ENCODE measurements at places on chromosomes 2 and 18.

DNA sequence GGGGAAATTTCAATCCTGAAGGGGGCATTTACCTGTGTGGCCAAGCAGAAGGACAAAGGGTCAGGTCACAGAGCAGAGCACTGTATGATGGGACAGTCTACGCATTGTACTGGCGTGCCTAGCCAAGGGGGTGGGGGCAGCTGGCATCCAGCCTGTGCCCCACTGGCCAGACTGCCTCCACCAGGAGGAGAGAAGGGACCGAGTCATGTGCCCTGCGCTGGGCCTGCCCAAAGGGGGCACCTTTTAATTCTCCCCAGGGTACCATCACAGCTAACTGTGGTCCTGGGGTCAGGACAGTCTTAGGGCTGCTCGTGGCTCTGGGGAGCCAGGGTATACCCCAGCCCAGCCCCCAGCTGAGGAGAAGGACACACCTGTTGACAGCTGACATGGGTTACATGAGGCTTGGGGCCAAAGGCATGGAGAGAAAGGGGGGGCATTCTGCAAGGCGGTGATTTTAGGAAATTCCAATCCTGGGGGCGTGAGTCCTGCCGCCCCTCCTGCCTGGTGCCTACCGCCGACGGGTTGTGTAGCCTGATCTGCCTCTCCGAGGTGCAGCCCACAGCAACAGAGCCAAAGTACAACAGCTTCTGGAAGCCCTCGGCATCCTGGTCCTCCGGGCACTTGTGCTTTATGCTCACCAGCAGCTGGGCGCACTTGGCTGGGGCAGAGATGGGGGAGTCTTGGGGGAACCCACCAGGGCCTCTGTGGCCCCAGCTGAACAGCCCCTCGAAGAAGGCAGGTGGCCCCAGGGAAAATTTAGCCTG is 11.0 kb downstream of the CFAP65 start:
- DNase-seq: no peak

- DNase-seq: no peak
Observed at GRCh38 chr2:236162031-236162845, 5.9 kb downstream of the GBX2 start.

DNA sequence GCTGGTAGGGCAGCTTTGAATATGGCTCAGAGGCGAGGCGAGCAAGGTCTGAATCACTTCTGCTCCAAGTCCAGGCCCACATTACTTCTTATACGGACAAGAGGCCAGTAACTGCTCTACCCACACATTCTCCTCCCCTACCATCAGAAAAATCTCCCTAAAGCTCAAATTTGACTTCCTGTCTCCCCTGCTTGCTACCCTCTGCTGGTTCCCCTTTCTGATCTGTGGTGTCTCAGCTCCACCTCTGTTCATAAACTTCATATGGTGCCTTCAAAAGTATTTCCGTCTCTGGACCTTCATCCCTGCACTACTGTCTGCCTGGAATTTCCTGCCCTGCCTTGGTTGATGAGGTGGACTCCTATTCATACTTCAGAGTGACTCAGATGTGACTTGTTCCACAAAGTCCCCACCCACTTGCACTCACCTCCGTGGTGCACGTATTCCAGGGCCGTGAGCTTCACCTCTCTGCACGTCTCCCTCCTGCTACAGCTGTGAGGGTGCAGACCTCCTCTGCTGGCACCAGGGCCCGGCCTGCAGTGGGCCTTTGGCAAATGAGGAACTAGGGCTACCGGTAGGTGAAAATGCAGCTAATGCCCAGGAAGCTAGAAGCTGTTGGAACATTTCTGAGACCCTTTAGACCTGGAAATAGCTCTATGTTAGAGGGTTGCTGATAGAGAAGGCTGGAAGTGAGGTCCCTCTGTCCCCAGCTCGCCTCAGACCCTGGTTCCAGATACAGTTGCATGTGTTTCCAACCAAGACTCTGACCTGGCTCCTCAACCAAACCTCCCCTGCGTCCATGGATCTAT is 24.6 kb upstream of the KCMF1 start:
- no peak for DNase-seq

GRCh38 chr18:62368100-62368499 is 43.0 kb downstream of the TNFRSF11A start:
- DNase-seq: no peak

- no peak for DNase-seq
Observed at GRCh38 chr18:48553236-48553635, 14.4 kb downstream of the CTIF start.

GRCh38 chr2:55231546-55232083 is 478 bp downstream of the CLHC1 start:
- DNase-seq: no peak

GRCh38 chr2:37877457-37878315 is 47.4 kb upstream of the RMDN2 start:
- DNase-seq: no peak

GRCh38 chr2:119190321-119191111 is 32.0 kb upstream of the C1QL2 start:
- no peak for DNase-seq

- DNase-seq: no peak
Observed at GRCh38 chr2:117714110-117714509, 100.4 kb upstream of the DDX18 start.

GRCh38 chr2:233124421-233125080 is 64.4 kb downstream of the INPP5D start:
- DNase-seq: no peak

- no peak for DNase-seq
Observed at GRCh38 chr2:108640731-108641130, 78.6 kb upstream of the RANBP2 start.

- no peak for DNase-seq
Observed at GRCh38 chr2:181095486-181095885, 115.1 kb downstream of the UBE2E3 start.

GRCh38 chr2:227834423-227834822 is 20.8 kb downstream of the CCL20 start:
- DNase-seq: no peak

DNA sequence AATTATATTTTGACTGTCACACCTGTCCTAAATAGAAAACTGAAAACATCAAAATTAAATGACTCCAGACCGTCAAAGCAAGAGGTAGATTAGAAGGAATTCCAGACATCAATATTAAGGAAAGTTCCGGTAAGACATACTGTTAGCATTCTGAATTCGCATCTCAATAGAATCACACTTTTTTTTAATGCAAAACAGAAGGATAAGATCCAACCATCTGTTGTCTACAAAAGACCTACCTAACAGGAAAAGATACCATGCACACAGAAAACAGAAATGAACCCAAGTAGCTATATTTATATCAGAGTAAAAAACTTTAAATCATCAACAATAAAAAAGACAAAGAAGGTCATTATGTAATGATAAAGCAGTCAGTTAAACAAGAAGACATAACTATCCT is 145.0 kb downstream of the TMX3 start:
- no peak for DNase-seq

- no peak for DNase-seq
Observed at GRCh38 chr2:232398293-232399034, 8.2 kb upstream of the ALPG start.

DNA sequence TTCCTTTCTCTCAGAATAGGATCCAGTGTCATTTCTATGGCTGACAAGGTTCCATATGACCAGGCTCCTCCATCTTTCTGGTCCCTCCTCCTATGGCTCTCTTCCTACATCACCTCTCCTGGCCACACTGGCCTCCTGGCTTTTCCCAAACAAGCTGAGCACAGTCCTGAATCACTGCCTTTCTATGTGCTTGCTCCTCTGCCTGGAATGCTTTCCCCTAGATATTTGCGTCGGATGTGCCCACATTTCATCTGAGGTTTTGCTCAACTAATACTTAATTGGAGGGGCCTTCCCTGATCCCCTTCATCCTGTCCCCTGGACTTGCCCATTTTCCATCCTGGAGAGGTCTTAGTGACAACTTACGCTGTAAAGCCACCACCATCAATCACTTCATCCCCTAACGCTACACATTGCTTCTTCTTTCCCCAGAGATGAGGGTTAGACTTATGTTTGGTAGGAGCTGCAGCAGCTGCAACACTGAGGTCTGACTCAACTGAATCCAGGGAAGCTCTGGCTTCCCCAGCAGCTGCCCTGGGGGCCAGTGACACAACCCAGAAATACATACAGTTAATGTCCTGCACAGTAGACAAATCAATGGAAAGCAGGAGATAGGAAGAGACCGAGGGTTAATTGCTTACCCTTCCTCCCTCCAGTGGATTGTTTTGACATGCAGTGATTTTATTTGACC is 42.9 kb downstream of the QPCT start:
- DNase-seq: no peak

DNA sequence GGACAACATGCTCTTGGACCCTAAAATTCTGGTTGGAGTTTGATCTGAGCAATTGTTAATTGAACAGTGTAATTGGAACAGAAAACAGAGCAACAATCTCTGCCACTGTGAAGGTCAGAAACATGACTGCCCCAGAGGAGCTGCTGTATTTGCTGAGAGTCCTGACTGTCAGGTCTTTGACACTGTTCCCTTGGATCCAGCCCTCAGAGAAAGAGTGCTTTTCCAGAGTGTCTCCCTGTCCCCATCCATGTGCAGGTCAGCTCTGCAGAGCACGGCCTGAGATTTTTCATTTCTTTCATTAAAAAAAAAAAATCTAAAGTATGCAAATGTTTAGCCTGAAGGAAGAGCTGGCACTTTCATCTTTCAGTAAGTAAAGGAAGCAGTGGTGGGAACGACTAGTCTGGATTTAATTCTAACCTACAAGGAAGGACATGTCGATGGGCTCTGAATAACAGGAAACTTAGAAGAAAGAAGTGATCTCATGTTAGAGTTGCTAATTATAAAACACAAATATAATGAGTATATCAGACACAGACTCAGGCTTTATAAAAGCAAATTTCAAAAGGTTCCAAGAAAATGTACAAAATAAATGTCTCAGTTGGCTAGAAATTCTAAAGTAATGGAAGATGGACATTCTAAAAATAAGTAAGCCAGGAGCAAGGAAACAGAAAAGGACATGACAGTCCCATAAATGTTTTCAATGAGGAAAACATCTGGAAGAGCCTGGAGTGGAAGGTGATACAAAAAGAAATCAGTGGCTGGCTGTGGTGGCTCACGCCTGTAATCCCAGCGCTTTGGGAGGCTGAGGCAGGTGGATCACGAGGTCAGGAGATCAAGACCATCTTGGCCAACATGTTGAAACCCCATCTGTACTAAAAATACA is 876.5 kb downstream of the EPHA4 start:
- DNase-seq: no peak

DNA sequence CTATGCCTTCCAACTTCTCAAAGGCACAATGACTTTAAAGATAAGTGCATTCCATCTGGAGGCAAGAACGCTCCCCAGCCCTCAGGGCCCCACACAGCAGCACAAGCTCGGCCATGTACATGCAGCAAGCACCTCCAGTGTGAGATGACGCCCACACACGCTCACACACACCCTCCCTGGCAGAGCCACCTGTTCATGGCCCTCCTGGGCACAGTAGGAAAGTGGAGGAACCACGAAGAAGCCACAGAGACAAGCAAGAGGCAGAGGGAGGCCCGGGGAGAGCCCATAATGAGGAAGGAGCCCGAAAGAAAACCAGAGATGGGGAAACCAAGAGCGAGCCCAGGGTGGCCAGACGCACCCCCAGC is 21.7 kb downstream of the BIN1 start:
- no peak for DNase-seq

GRCh38 chr2:19868701-19869580 is 32.8 kb downstream of the TTC32 start:
- no peak for DNase-seq

DNA sequence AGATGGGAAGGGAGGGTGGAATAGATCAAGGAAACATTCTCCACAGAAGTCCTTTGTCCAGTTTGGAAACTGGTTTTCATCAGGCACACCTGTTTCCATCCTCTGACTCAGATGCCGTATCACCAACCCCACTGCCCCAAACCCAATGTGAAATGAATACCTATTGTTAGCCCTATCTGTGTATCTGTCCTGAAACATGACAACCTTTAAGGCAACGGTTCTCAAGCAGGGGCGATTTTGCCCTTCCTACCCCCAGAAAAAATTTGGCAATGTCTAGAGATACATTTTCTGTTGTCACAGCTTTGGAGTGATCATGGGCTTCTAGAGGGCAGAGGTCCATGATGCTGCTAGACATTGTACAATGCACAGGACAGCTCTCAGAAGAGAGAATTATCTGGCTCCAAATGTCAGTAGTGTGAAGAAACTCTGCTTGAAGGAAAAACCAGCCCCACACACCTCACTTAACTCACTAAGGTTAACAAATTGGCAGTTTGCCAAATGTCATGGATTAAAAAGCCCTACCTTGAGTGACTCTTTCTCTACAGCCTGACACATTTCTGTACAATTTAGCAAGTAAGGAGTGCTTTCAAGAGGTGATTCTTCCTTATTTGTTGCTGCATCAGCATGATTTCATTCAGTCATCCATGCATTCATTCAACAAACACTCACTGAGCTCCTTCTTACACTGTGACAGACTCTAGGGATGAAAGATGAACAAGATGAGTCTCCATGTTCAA is 3.4 kb downstream of the SCTR start:
- DNase-seq: no peak

GRCh38 chr2:60556576-60557485 is 3.4 kb upstream of the BCL11A start:
- no peak for DNase-seq

GRCh38 chr2:70514612-70515055 is 39.0 kb downstream of the TGFA start:
- DNase-seq: peak; percentile 82

GRCh38 chr18:3217948-3218647 is 1.7 kb downstream of the MYOM1 start:
- no peak for DNase-seq

DNA sequence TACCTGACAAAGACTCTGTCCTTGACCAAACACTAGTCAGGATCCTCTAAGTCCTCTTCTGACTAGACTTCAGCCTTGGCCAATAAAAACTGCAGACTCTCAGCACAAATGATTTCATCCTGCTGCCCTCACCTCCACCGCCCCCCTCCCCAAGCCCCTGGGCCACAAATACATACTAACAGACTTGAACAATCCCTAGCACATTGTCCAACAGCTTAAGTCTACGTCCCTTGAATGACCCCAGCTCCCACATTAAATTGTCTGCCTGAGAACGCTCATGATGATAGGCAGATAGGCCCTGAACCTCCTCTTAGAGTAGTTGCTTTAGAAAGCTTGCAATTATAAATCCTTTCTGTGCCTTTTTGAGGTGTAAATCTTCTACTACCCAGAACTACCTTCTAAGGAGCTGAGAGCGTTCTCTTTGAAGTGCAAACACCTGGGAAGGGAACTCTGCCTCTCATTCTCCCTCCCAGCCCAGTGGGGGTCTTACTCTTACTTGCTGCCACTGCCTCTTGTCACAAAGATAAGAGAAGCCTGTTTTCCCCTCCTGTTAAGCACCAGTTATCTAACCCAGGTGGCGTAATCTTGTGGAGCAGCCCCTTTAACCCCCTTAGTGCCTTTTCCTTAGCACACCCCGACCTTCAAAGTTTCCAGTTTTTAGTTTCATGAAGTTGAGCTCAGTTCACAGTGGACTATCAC is 1225.6 kb downstream of the LRP1B start:
- DNase-seq: no peak
